ENCODE measurements at places on chromosomes 7 and 10.

DNA sequence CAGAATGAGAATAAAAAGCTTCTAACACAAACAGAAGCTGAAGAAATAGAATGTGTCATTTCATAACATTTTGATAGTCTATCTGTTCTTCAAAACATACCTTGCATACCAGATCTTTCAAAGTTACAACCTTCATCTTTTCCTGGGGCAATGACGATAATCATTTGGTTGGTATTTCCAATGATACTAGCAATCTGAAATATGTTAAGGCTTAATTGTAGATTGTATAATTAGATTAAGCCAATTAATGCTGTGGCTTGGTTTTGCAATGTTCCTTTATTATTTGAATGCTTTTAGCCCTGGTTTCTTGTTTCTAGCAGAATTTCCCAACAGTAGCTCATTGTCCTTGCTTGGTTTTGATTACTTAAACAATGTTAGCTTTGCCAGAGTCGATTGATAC, 84.6 kb downstream of the CABCOCO1 start:
- DNase-seq, result no peak

DNA sequence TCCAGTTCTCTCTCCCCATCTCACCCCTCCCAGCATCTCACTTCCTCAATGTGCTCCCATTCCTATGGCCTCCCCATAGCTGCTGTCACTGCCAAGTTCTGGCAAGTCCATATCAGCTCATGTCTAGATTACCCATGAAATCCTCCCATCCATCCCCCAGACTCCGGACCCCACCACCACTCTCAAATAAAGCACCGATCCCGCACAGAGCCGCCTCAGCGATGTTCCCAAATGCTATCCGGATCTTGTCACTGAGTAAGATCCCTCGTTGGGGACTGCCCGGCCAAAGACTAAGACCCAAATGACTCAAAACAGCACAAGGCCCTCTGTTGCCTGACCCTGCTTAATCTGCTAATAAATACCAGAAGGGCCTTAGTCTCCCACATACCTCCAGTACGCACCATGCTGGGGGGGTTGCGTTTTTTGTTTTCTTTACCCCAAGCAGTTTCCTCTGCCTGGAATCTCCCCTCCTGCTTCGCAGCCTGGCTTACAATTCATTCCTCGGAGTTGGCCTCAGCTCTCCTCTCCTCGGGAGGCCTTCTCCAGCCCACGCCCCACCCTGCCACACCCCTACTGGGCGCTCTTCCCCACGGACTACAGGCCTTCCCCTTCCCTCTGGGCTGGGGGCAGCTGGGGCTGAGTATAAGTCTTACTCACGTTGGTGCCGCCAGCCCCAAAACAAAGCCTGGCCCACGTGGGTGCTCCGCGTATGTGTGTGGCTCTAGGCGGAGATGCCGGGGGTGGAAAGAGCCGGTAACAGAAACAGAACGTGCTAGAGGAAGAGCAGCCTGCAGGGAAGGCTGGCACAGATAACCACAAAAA, 1.8 kb upstream of the DUSP5 start:
- DNase-seq, result no peak

GRCh38 chr10:450463-450862, 239.0 kb downstream of the DIP2C start:
- DNase-seq, result no peak

GRCh38 chr7:134420424-134421125, 38.3 kb downstream of the AKR1B1 start:
- DNase-seq, result no peak

- peak; percentile 17 for DNase-seq
These were observed 30.2 kb upstream of the NUB1 start for GRCh38 chr7:151311294-151311864.

- no peak for DNase-seq
These were observed 64.6 kb downstream of the UNCX start for GRCh38 chr7:1297017-1297960.

- DNase-seq, result no peak
These were observed 224.7 kb upstream of the PHYHIPL start for GRCh38 chr10:58951746-58952145.

DNA sequence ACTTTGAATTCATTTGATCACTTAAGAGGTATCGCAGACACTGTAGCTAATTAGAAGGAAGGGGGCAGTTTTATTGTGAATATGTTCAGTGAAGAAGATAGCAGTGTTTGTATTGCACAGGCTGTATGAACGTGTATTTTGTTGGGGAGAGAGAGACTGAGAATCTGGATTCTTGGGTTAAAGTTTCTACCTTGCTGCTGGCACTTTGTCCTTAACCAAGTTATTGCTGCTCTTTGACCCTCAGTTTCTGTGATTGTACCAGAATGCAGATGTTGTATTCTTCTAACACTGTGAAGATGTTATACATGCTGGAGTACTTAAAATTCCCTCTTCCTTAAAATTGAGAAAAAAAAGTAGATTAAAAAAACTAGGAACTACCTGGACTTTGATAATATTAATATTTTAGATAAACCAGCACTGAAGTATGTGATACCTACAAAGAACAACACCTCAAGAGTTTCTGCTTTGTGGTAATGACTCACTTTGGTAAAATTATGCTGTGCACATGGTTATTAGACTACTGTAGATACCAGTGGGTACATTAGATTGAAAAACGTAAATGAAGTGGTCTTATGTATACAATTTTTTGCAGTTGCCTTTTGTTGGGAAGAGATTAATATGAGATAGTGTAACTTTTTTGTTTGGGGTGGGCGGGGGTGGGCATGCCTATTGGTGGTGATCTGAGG, 321.3 kb downstream of the AUTS2 start:
- no peak for DNase-seq

DNA sequence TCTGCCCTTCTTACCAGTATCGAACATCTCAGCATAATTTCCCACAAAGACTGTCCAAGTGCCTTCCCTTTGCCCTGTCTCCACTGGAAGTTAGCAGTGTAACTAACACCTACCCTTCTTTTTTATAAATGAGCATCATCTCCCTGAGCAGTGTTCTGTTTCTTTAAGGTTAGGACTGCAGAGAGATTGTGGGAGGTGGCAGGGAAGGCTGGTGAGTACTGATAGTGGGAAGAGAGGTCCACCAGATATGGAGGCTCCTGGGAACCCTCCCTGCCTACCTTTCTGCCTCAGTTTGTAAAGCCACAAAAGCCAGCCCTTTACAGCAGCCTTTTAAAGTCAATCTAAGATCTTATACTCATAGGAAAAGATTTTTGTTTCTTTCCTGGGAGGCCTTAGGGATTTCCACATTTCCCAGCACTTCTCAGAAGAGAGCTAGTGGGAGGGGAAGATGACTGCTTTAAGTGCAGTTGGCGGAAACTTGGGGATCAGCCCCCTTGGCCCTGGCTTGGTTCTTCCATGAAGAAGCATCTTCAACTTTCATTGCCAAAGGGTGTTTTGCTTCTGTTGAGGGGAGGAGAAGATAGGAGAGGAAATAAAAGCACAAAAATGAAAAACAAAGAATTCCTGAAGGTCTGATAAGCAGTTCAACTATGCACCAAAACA, 36.6 kb upstream of the CALD1 start:
- no peak for DNase-seq

- no peak for DNase-seq
These were observed 9.8 kb downstream of the CLRN3 start for GRCh38 chr10:127882801-127883459.

DNA sequence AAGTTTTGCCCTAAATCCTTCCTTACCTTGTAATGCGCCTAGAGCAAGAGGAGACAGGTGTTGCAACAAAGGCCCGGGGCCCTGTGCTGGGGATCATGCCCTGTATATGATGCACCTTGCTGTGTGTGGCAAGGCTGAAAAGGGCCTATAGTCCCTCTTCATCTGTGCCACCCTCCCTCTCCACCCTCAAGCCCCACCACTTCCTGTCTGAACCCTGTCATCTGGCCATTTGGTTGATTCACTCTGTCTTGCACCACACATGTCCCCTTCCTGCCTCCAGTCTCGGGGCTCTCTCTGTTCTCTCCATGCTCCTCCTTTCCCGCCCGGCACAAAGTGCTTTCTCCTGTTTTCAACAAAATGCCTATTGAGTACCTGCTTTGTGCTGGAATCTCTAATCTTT, 11.5 kb upstream of the MALSU1 start:
- DNase-seq, result no peak

DNA sequence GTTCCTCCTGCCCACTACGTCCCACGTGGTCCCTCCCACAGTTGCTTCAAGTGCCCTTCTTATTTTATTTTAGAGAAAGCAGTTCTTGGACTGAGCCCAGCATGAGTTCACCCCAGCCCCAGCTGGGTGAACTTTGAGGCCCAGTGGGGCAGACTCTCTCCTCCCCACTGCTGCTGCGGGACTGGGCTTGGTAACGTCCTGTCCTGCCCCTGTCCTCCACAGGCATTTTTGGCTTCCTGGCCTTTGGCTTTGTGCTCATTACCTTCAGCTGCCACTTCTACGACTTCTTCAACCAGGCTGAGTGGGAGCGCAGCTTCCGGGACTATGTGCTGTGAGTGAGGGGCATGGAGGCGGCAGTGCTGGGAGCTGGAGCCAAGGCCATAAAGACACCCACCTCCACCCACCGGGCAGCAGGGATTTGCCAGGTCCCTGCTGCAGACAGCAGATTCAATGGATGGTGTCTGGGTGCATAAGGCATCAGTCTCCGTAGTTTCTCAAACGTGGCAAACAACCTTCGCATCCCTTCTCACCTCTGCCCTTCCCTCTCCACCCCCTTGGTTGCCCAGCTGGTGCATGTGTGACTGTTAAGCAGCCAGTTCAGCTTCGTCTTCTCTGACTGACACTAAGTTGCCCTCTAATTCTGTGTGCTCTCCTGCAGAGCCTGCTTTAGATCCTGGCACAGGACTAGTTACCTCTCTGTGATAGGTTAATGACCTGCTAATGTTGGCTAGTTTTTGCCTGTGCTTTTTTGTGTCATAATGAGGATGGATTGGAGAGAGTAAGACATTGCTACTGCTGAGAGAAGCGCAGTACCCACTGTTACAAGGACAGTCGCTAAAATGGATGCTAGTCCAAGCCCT, 15.5 kb upstream of the AHCYL2 start:
- no peak for DNase-seq

DNA sequence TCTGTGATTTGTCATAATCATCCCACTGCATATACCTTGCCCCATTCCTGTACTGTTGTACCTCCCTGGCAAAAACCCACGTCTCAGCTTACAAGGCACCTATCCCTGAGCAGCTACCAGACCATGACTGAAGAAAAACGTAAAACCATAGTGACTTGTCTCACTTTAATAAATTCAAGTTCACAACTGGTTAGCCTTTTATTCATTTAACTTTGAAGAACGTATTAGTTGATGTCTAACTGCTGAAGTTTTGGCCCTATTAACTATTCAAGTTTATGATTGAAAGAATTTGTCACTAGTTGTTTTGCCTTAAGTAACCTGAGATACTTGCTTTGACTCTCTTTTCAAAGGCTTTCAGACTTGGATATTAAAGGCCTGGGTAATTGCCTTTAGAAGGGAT, 59.7 kb downstream of the GALNT11 start:
- DNase-seq, result no peak

- no peak for DNase-seq
These were observed 183.7 kb upstream of the FEZF1 start for GRCh38 chr7:122488241-122488640.

DNA sequence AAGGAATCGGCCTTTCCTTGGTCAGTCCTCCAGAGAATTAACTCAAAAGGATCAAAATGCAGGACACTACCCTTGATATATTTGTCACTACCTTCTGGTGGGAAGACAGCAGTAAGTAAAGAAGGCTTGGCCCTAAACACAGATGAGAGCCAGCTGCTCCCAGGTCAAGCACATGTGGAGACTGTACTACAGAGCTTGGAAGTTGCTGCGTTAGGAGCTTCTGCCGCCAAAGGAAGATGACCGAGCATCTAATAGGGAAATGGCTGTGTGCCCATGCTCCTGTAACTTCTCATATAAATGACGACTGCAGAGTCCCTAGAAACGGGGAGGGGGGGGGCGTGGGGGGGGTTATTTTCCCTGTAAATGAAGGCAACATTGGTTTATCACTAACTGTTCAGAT, 59.0 kb downstream of the PODXL start:
- DNase-seq, result no peak

DNA sequence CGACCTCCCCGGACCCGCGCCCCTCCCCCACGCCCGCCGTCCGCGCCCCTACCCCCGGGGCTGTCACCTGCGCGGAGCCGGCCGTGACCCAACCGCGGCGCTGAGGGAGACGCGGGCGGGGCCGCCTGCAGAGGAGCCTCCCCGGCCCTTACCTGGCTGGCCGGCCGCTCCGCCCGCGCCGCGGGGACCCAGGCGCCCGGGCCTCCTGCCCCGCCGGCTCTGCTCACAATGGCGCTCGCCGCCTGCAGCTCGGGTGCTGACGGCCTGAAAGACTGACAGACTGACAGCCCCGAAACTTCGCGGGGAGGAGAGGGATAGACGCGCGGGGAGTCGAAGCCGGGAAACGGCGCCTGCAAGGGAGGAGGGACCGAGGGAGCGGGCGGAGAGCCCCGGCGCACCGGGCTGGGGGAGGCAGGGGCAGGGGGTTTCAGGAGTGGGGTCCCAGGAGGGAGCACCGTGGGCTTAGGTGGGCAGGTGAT, 393 bp downstream of the ZNF467 start:
- no peak for DNase-seq

GRCh38 chr10:20737107-20737506, 160.0 kb downstream of the NEBL start:
- DNase-seq, result no peak

GRCh38 chr10:110137142-110137545, 70.3 kb upstream of the MXI1 start:
- DNase-seq, result peak; percentile 39

- no peak for DNase-seq
These were observed 39.7 kb upstream of the CARD11 start for GRCh38 chr7:3083350-3083749.

GRCh38 chr7:157784041-157784835, 447.4 kb downstream of the DNAJB6 start:
- DNase-seq, result no peak

- DNase-seq, result no peak
These were observed 185.1 kb upstream of the KLF6 start for GRCh38 chr10:3969876-3970666.

DNA sequence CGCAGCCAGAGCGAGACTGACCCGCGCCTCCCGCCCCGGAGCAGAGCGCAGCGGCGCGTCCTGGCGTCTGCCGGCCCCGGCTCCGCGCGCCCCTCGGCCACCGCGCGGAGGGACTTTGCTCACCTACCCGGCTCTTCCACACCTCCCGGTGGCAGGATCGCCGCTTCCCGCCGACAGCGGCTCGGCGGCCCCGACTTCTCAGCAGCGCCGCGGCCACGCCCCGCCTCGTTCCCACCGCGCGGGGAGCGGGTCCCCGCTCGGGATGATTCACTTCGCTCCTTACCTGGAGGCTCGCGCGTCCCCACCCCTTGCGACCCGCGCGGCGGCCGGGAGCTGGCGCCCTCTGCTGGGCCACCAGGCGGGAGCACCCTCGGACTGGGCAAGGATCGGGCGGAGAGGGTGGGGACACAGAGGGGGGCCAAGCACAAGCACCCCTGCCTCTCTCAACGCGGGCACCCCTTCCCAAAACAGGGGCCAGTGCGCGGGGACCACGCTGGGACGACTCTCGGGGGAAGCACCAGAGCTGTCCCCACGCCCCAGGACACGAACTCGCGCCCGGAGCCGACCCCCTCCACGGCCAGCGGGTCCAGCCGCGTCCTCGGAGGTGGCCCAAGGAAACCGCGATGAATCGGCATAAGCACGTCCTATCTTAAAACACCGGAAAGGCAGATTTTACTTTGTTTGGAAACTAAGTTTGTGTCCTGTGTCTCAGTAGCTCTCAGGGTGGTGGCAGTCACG, 101.0 kb upstream of the SVIL start:
- peak; percentile 21 for DNase-seq

- no peak for DNase-seq
These were observed 400.1 kb downstream of the TNS3 start for GRCh38 chr7:47181746-47182361.

GRCh38 chr7:134113655-134114054, 13.5 kb upstream of the LRGUK start:
- no peak for DNase-seq
